ENCODE measurements at places on chromosomes 7 and 10.

- no peak for DNase-seq
Observed at GRCh38 chr10:61286686-61287085, 166.5 kb downstream of the TMEM26 start.

- DNase-seq, result no peak
Observed at GRCh38 chr7:101669307-101669706, 40.2 kb upstream of the MYL10 start.

GRCh38 chr7:74289018-74289658 is at the start of gene CLIP2:
Gene CLIP2 (plus strand): TSS chr7:74289407. CDS start chr7:74317547, 28,140 bp downstream.
- peak; percentile 59 for DNase-seq

DNA sequence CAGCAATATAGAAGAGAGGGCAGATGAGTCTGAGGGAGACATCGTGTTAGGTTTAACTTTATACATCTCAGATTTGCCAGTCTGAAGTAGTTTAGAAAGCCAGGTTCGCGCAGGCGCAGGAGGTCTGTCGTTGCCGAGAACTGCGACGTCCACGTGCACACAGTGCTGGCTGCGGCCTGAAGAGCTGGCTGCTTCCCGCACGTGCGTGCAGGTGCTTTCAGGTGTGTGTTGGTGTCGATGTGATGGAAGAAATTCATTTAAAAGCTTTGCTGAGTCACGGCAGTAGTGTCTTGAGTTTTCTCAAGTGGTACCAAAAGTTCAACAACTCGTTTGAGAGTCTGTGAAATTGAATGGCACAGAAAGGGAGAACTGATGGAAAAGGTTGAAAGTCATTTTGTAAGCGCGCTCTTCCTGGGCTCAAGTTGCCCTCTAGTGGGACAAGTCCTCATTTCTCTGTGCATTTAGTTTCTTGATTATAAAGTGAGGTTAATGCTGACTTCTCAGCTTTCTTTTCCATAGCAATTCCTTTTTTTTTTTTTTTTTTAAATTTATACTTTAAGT is 18.6 kb downstream of the WDR37 start:
- DNase-seq, result peak; percentile 31

GRCh38 chr7:44213877-44214388 is 13.2 kb downstream of the YKT6 start:
- DNase-seq, result no peak

DNA sequence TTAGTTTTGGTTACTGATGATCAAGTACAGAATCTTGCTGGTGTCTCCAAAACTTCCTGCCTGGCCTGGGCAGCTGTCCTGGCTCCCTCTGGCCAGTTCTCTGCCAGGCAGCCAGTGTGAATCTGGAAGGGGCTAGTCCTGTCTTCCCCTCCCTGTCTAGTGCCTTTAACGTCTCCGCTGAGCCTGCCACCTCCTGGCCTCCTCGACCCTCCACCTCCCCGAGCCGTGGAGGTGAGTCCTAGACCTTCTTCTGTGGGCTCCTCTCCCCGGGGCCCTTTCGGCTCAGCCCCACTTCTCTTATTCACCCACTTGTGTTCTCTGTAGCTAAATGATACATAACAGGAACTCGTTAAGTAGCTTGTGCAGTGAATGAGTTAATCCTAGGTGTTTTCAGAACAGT is 218.2 kb downstream of the MGMT start:
- DNase-seq, result no peak

GRCh38 chr7:8210845-8211724 is 50.9 kb downstream of the ICA1 start:
- DNase-seq, result no peak

DNA sequence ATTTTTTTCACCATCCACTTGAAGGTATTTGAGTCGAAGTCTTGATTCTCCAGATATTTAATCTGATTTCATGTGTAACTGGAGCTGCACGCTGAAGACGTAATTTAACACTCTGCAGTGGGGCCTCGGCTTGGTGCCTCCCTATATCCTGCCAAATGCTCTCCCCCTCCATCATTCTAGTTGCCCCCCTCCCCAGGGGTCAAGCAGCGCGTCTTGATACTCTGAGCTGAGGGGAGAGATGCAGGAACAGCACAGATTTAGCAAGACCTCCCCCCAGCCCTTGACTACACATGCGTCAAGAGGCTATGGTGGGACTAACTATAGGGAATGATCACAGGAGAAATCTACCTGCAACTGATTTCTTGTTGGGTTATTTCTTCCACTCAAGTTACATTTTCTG is 85.8 kb downstream of the PRPF18 start:
- no peak for DNase-seq

DNA sequence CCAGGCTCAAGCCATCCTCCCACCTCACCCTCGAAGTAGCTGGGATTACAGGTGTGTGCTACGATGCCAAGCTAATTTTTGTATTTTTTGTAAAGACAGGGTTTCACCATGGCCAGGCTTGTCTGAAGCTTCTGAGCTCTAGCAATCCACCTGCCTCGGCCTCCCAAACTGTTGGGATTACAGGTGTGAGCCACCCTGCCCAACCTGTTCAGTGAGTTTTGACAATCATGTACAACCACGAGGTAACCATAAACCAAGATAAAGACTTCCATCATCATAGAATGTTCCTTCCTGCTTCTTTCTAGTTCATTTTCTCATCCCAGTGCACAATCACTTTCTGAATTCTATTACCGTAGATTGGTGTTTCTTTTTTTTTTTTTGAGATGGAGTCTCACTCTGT is 30.5 kb upstream of the MKRN1 start:
- DNase-seq, result no peak

GRCh38 chr7:77479536-77480088 is 57.5 kb upstream of the PTPN12 start:
- DNase-seq, result no peak

- DNase-seq, result no peak
Observed at GRCh38 chr7:73941836-73942551, 81.0 kb downstream of the TMEM270 start.

DNA sequence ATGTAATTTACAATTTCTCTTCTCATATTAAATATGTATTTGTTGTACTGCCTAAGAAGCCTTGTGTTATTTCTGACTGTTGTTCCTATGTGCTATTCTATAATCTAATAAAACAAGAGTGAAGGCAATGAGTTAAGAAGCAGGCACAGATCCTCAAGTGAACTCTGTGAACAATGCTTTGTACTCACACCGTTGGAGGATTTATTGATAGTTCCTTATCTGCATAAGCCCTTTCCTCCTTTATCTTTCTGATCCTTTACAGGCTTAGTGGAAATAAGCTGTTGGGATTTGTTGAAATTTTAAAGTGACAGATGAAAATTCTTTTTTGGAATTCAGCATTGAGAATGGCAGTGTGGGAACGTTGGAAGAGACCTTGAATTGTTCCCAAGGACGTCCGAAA is 329.6 kb upstream of the NPVF start:
- no peak for DNase-seq

DNA sequence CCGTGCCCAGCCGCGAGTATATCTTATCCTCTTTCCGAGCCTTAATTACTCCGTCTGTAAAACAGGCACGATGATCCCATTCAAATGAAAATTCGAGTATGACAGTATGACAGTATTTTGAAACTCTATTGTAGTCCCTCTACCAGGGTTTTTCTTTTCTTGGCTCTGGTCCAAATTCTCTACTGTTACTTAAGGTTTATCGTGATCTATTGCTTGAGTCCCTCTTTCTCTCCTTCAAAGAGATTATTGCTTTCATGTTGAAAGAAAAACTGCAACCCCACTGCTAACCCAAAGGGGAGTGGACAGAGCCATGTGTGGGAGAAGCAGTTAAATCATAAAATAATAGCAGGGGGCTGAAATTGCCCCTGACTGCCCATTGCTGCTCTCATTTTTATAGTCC is 1156.6 kb upstream of the AUTS2 start:
- DNase-seq, result no peak

GRCh38 chr7:117190746-117191435 is 132.0 kb downstream of the WNT2 start:
- DNase-seq, result no peak

- no peak for DNase-seq
Observed at GRCh38 chr7:21916629-21917028, 29.1 kb downstream of the CDCA7L start.

GRCh38 chr10:126911301-126911700 is 6.1 kb downstream of the DOCK1 start:
- DNase-seq, result no peak

DNA sequence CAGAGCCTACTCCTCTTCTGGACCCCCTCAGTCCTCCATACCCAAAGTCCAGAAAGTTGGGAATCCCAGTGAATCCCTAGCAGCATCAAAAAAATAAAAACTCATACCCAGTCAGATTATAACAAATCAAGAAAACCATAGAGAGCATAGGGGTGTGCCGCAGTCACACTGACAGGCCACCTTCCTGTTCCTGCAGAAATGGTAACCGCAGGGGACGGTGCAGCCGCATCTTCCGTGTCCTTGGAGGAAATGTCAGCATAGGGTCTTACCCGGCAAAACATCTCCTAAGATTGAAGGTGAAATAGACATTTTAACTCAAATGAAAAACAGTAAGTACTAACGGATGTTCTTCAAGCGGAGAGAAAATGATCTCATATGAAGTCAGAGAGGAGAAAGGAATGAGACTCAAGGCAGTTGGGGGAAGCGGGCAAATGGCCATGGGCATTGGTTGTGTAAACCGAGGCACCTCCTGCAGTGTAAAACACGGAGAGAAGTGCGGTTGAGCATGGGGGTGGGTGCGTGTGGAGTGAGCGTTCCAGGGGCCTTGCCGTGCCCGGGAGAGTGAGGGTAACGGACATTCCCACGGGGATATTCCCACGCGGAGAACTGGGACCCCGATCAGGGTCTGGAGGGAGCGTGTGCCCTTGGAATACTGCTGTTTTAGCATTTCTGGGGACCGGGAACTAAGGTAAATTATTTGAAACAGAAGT is 110.8 kb downstream of the NKX6-2 start:
- no peak for DNase-seq

DNA sequence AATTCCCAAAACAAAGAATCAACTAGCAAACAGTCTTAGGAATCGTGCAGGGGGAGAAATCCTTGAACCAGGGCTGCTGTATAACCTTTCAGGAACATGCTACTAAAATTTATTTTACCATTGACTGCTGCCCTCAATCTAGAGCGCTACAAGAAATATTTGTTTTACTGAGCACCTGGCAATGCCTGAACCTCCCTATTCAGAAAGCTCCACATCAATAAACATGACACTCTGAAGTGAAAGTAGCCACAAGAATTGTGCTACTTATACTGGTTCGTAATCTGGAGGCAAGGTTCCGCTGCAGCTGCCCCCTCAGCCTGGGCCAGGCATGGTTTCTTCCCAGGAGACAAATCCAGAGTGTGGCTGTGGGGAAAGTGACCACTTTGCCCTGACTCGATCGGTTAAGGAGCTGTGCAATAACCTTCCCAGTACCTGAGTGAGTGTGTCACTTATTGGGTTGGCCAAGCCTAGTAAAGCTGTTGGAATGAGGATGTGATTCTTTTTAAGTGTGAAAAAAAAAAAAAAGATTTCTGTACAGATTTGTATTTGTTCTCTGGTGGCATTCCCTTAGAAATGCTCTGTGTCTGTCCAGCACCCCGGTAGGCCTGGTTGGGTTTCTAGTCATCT is 7.7 kb downstream of the VWA2 start:
- DNase-seq, result no peak

DNA sequence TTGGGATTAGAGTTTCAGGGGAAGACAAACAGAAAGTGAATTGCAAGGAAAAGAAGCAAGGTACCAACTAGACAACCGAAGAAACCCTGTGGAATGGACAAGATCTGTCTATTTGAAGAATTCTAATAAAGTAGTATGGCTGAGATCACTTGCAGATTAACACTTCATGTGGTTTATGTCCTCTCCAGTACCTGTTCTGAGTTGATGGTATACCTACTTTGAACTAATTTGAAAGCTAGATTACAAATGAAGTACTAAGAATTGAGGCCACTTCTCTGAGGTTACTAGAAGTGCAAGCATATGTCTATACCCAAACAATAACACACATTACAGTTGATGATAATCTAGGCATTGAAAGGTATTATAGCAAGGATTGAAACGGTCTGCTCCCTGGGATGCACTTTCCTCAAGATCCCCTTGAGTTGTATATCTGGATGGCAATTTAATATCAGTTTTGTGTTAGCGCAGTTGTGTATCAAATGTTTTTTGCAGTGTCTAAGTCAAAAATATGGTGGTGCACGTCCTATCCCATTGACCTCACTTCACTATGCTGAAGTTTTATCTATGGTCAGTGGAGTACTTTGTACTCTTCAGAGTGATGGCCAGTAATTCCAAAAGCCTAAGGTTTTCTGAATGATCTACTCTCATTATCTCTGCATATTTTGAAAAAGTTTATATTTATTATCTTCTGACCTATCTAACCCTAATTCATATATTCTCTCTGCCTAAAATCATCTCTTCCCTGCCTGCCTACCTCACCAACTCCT is 25.9 kb downstream of the ZNF277 start:
- DNase-seq, result no peak

DNA sequence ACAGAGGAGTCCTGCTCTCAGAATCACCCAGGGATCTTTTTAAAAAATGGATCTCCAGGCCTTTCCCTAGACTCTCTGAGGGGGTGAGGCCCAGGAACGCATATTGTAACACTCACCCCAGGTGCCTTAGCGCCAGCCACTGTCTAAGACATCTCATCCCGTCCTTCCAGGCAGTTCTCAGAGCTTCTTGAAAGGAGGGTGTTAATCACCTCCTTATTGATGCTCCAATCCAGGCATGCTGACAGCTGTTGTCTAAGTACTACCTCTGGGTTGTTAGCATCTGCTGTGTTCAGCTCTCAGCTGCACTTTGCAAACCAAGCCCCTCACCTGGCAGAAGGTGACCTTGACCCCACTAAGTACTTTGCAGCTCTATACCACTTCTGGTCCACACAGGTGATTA is 36.0 kb downstream of the KIAA1549 start:
- DNase-seq, result no peak

GRCh38 chr10:78740976-78741915 is 327.5 kb upstream of the ZMIZ1 start:
- DNase-seq, result no peak

GRCh38 chr10:589961-590680 is 99.3 kb downstream of the DIP2C start:
- no peak for DNase-seq

DNA sequence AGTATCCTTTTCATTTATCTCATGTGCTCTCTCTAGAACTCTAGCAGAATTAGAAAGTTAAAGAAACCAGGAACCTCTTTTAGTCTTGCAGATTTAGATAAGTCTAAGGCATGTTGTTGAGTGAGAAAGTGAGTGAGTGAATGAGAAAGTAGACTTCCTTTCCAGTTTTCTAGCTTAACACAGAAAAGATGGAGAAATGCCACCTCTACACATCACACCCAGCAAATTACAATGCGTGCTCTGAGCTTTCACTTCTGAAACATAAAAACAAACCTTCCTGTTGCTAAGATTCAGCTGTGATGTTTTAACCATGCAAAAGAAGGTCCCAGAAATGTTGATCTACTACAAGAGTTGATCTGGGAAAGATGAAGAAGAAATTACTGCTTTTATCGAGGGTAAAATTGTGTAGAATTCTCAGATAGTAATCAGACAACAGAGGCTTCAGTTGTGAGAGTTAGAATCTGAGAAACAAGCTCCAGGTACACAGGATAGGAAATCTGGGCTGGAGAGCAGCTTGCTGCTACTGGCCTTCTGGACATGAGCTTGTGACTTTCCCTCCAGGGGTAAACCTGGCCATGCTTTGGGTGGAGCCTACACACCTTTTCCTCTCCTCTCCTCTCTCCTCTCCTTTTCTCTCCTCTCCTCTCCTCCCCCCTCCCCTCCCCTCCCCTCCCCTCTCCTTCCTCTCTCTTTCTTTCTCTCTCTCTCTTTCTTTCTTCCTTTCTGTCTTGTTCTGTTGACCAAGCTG is 4.6 kb downstream of the CYP3A5 start:
- no peak for DNase-seq

All from pons (tissue), 1 donor.